ENCODE measurements at places on chromosomes 3 and 15.

DNA sequence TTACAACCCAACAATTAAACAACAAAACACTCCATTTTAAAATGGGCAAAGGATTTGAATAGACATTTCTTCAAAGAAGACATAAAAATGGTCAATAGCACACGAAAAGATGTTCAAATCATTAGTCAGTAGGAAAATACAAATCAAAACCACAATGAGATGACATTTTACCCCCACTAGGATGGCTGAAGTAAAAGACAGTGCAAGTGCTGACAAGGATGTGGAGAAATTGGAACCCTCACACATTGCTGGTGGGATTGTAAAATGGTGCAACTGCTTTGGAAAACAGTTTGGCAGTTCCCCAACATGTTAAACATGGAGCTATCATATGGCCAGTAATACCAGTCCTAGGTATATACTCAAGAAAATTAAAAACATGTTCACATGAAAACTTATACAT lies 11.6 kb downstream of the GALNT15 start:
- DNase-seq, result no peak

DNA sequence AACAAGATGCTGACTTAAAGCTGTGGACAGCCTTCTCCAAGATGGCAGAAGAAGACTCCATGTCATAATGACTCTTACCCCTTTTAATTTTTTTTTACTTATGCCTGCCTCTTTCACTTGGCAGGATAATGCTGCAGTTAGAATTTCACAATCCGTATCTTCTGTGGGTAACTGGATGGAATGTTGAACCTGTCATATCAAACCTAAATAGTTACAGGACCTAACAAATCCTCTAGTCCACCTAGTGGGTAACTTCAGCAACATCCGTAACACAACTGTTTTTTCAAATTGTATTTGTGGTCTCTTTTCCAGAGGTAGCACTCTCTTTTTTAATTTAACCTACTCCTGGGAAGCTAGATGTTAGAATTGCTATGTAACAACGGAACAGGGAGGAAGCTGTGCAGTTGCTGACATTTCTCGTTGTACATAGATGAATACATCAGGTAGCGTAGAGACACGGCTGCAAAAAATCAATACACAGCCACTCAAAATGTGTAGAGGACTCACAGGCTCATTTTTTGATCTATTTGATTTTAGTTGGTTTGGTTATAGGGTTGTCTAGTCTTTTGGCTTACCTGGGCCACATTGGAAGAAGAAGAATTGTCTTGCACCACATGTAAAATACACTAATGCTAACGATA lies 43.9 kb upstream of the TRPM1 start:
- peak; percentile 30 for DNase-seq

GRCh38 chr3:189621948-189622603 lies 9.1 kb upstream of the TP63 start:
- no peak for DNase-seq

GRCh38 chr3:63593779-63594178 lies 58.7 kb upstream of the SNTN start:
- no peak for DNase-seq

- DNase-seq, result no peak
Measured at GRCh38 chr3:188326111-188326510, 172.2 kb downstream of the LPP start.

GRCh38 chr15:29978411-29979382 lies 104.1 kb upstream of the GOLGA8J start:
- DNase-seq, result peak; percentile 52
